ENCODE measurements at places on chromosomes 3 and 15.

DNA sequence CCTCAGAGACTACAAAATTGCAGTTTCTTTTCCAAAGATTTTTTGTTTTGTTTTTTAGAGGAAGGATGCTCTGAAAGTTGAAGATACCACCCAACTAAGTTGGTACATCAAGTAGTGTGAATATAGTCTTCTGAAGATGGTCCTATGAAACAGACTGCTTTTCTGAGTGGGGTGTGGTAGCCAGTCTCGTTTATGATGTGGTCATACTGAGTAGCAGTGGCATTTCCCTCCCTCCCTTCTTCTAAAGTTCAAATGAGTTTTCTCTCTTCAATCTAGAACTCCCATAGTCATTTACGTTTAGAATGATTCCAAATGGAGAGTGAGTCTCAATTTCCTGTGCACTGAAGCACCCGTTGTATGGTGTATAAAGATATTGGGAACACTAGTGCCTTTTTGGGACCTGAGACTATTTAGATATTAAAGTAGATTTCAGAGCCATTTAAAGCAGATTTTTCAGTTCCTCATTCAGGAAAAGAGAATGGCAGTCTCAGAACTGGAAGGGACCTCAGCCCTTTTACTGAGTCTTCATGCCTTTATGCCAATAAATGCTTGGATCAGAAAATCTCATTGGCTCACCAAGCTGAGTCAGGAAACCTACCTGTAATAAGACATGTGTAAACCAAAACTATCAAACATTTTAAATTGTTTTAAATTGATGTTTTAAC, 200.4 kb downstream of the CDIN1 start:
- no peak for DNase-seq

GRCh38 chr3:172666181-172666872, 44.5 kb downstream of the NCEH1 start:
- no peak for DNase-seq

- no peak for DNase-seq
These were observed 46.1 kb downstream of the IL16 start for GRCh38 chr15:81242778-81243177.

- DNase-seq = peak; percentile 8
These were observed 50.1 kb downstream of the CALML4 start for GRCh38 chr15:68154923-68155559.

DNA sequence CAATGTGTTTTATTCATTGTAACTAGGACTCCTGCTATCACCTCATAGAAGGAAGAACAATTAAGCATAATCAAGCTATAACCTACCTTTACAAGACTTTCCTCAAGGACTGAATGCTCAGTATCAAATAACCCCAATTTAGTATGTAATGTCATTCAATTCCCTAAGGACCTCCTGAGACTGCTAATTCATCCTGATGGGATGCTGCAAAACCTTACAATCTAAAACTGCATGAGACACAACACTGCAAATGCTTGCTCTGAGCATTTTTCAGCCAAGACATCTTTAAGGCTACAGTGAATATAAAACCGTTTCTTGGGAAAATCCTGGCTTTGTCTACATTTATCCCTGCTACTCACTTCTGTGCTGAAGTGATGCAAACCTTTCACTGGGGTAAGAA, 69.9 kb downstream of the RYK start:
- no peak for DNase-seq

GRCh38 chr3:51706788-51707731, at the start of gene GRM2:
GRM2 (plus strand) TSS chr3:51707068; CDS start chr3:51708984, 1,916 bp downstream.
- DNase-seq = no peak

- no peak for DNase-seq
These were observed 187.8 kb downstream of the NSMCE3 start for GRCh38 chr15:29081781-29082180.

GRCh38 chr3:37700466-37701248, 161.0 kb upstream of the CTDSPL start:
- DNase-seq = no peak

- DNase-seq = peak; percentile 22
These were observed 20.4 kb upstream of the NFKBIZ start for GRCh38 chr3:101828691-101829436.

DNA sequence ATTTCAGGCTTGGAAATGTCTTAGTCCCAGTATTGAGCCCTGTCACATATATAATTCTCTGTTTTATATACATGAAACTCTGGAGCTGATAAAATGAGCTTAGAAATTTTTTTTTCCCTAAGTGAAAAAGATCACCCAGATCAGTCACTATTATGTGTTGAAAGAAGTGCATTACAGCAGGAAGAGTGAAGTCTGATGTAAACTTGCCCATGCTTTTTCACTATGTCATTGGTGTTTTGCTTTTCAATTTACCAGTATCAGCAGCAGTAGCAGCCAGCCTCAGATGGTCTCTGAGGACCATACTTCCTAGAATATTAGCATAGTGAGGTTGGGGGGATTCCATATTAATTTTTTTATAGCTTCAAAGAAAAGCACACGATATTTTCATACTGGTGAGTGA, 255.6 kb upstream of the KCNH8 start:
- DNase-seq = no peak

GRCh38 chr3:13301286-13301987, 118.7 kb downstream of the NUP210 start:
- DNase-seq = no peak

- DNase-seq = no peak
These were observed 75.2 kb downstream of the LSM3 start for GRCh38 chr3:14253707-14254382.

DNA sequence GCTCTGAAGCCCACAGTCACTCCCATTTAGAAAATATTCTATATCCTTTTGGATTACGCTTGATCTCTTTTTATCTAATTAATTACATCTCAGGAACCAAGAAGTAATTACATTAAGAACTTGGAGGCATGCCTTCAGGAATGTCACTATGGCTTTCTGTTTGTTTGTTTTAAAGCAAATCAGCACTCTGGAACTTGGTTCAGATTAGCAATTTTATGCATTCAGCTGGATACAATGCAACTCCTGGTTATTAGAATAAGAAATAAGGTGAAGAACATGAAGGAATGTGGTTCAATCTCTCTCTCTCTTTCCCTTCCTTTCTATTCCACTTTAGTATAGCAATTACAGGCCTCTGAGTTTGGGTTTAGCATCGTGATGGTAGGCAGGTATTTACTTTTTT, 235.8 kb downstream of the FHIT start:
- no peak for DNase-seq

GRCh38 chr3:123986427-123986826, 5.5 kb downstream of the ROPN1 start:
- no peak for DNase-seq

DNA sequence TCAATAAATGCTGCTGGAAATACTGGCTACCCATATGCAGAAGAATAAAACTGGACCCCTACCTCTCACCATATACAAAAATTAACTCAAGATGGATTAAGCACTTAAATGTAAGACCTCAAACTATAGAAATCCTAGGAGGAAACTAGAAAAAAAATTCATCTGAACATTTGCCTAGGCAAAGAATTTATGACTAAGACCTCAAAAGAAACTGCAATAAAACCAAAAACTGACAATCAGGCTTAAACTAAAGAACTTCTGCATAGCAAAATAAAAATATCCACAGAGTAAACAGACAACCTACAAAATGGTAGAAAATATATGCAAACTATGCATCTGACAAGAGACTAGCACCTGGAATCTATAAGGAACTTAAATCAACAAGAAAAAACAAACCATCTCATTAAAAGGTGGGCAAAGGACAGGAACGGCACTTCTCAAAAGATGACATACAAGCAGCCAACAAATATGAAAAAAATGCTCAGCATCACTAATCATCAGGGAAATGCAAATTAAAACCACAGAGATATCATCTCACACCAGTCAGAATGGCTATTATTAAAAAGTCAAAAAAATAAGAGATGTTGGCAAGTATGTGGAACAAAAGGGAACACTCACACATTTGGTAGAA, 47.0 kb downstream of the MYO9A start:
- DNase-seq = no peak

GRCh38 chr3:46489875-46490274, 7.9 kb upstream of the RTP3 start:
- DNase-seq = no peak

DNA sequence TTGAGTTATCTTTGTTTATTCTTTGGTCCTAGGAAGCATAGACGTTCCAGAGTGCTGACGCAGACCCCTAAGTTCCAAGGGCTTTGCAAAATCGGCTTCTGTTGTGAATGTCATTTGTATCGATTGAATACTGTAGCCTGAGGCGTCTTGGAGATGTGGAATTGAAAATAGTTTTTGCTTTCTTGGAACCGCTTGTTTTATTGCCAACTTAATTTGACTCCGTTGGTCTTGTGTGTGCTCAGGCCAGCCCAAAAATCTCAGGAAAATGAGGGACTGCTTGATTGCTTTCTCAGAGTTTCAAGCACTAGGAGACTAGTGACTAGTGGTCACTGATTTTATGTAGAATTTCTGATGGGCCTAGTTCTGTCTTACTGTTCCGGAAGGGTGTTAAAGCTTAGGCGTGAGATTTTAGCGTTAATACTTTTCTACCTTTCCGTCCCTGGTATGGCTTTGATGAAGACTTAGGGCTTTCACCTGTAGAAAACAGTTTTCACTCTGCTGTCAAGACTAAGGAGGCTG, 263 bp upstream of the UTS2B start:
- DNase-seq = no peak

DNA sequence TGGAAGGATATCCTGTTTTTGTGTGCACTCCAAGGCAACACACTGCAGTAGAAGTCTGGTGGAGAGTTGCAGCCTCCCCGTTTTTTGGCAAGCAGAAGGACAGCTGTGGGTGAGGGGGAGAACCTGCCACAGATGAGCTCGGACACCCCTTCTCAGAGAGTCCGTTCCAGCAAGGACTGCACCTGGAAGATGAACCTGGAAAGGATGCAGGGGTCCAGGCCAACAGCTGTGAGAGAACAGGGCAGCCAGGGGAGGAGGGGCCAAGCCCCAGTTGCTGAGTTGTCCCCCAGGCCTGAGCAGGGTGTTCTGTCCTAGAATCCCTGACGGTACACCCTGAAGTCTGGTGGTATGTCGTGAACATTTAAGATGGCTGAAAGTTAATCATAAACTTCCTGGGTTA, 30.2 kb downstream of the ZXDC start:
- no peak for DNase-seq

DNA sequence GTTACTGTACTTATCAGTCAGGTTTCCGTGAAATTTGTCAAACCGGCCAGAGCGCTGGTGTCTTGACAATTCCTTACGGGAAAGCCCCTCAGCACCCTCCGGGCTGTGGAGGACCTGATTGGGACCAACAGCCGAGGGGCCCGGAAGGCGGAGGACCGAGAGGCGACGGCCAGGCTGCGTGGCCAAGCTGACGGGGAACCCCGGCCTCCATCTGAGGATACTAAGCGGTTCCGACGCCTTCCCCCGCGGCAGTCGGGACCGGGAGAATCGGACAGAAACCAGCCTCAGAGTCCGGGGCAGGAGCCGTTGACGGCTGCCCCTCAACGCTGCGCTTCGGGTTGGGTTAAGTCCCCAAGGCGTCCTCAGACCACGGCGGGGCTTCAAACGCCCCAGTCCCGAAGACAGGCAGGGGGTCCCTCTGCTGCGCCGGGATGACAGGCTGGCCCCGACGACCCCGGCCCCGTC, 499 bp downstream of the ALDH1A2 start:
- DNase-seq = no peak

DNA sequence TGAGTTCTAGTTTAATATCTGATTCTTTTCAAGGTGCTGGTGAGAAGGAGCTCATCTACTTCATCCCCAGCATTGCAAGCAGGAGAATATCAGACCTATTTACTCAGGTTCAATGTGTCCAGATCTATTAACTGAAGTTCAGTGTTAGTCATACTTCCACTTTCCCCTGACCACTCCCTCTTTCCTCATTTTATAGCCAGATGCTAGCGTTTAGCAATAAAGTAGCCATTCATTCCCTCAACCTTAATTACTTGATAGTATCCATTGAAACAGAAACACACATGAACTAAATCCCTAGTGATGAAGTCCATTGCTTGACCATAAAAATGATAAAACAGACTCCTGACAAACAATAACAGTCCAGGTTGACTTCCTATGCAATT, 60.0 kb downstream of the RPL22L1 start:
- no peak for DNase-seq

DNA sequence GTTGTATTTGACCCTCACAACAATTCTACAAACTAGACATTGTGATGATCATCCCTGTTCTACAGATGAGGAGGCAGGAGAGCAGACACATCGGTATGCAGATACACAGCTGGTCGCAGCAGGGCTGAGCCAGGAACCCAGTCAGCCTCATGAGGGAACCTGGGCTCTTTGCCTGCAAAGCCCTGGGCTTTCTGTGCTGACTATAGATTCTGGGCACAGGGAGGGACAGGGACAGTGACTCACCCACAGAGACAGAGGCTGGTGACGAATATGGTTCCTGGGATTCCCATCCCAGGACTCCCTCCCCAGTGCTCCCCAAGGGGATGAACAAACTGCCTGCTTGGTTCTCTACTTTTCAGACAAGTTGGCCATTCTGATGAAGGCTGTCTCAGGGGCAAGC, 3.8 kb upstream of the CAMP start:
- no peak for DNase-seq

- no peak for DNase-seq
These were observed 915.1 kb downstream of the MCTP2 start for GRCh38 chr15:95146481-95146880.

- DNase-seq = no peak
These were observed 208.3 kb upstream of the RBMS3 start for GRCh38 chr3:29072611-29073010.

GRCh38 chr15:98906712-98907083, 100.9 kb downstream of the PGPEP1L start:
- no peak for DNase-seq

- DNase-seq = no peak
These were observed 34.0 kb downstream of the RHCG start for GRCh38 chr15:89462198-89462912.

GRCh38 chr15:91316126-91316525, 216.1 kb downstream of the SV2B start:
- DNase-seq = no peak

GRCh38 chr3:146226881-146227280, 24.0 kb downstream of the PLSCR4 start:
- no peak for DNase-seq

DNA sequence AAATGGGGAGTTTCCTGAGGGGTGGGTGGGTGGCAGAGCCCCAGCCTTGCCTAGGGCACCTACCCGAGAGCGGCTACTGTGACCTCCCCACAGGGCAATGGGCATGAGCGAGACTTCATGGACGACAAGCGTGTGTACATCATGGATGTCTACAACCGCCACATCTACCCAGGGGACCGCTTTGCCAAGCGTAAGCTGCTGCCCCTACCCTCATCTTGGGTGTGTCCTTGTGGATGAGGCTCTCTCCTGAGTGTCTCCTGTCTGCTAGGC, 22.6 kb downstream of the HDAC11 start:
- no peak for DNase-seq

Data from activated gamma-delta T cell treated with Interleukin-2 at 50 U/mL for 16 hours (primary cell).